Mesangial cell (primary cell): ENCODE measurements at places on chromosomes 16 and 17. TPM values are rescaled to one million over a fixed set of nuclear protein-coding genes. Genes with fewer than 3 reads are reported as not detected.

Gene TP53TG3F
- total RNA-seq, result not detected in 2 replicates

Gene UNC13D
- 5.1 and 15.7 TPM in 2 replicates for total RNA-seq

Gene KRTAP4-6
- not detected in 2 replicates for total RNA-seq

Gene ANKRD40CL
- total RNA-seq, result not detected in 2 replicates

Gene SLC4A1
- not detected in 2 replicates for total RNA-seq

Gene MARVELD3
- 0.63 TPM in 1 of 2 replicates, not detected in the other for total RNA-seq

Gene ZNF23
- 2.9 and 3.0 TPM in 2 replicates for total RNA-seq

Gene SULT1A2
- total RNA-seq, result 0.25 TPM in 1 of 2 replicates, not detected in the other
